Activated CD4-positive, alpha-beta T cell treated with anti-CD3 and anti-CD28 coated beads, Interleukin-2, amount 50 U/mL, for 24 hours (primary cell): ENCODE measurements at places on chromosomes 11 and 22.
A peak's percentile ranks its signal among the peaks of the same experiment; 100 is the strongest.

DNA sequence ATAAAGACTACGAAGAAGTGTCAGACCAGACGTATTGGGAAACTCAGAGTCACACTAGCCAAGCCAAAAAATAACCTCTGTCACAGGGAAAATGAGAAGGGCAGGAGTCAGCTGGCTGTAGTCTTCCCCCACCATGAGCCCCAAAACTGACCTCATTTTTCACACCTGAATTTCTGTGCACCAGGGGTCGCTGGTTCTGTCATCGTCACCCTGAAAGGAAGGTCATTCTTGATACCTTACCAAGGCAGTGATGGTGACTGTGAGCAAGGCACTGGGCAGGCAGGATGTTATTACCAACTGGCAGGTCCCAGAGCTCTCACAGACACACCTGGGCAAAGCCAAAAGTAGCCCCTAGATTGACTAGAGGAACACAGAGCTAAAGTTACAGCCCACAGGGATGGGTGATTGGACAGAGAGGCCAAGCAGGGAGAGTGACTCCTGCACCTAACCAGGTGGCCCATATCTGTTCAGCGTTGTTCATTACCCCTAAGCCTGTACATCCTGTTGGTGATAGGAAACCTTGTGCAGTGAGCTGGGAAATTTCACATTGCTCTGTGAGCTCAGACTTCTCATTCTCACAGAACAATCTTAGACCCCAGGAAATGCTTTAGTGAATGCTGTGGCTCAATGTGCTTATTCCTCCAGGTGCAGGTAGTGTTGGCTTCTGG, 32.3 kb upstream of the OR56A1 start:
- DNase-seq = no peak

- DNase-seq = no peak
Measured at GRCh38 chr22:31607696-31608095, 54.3 kb downstream of the PISD start.

GRCh38 chr11:104333977-104334376, 170.0 kb upstream of the PDGFD start:
- no peak for DNase-seq

GRCh38 chr22:38138961-38139360, 28.5 kb upstream of the BAIAP2L2 start:
- DNase-seq = no peak

GRCh38 chr11:94662065-94662779, 95.1 kb downstream of the PIWIL4 start:
- no peak for DNase-seq

GRCh38 chr11:59158206-59159068, 13.5 kb upstream of the DTX4 start:
- peak; percentile 55 for DNase-seq

GRCh38 chr11:35313760-35314153, 105.6 kb downstream of the SLC1A2 start:
- DNase-seq = no peak

GRCh38 chr11:120057595-120058581, 80.0 kb downstream of the TRIM29 start:
- DNase-seq = no peak

DNA sequence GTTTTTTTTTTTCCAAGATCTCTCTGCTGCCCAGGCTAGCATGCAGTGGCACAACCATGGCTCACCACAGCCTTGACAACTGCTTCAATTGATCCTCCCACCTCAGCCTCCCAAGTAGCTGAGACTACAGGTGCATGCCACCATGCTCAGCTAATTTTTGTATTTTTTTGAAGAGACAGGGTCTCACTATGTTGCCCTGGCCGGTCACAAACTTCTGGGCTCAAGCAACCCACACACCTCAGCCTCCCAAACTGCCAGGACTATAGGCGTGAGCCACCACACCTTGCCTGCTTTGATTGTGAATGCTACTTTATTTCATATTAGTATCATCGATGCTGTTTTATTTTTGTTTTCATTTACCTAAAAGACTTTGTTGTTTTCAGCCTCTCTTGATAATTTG, 81.5 kb upstream of the GNAZ start:
- DNase-seq = no peak

- DNase-seq = no peak
Measured at GRCh38 chr11:35134403-35135148, 4.4 kb upstream of the CD44 start.
